GOT3 (cell line): ENCODE measurements at places on chromosomes 3 and 15.

- DNase-seq, result no peak
These were observed 143.2 kb upstream of the PRR20G start for GRCh38 chr3:127431066-127431465.

DNA sequence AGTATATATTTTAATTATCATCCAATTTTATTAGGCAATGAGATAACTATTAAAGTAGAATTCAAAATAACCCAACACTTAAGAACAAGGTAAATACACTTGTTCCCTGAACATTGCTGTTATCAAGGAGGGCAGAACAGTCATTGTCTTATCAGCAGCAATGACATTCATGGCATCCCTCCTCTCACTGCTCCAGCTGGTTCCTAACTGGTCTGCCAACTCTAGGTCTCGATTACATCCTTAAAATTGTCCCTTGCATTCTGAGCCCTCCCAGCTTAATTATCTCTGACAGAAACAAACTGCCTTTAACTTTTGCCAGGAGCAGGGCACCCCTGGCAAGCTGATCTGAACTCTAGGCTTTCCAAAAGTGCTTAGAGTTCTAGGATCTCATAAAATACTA is 14.0 kb upstream of the DYNC1LI1 start:
- no peak for DNase-seq

DNA sequence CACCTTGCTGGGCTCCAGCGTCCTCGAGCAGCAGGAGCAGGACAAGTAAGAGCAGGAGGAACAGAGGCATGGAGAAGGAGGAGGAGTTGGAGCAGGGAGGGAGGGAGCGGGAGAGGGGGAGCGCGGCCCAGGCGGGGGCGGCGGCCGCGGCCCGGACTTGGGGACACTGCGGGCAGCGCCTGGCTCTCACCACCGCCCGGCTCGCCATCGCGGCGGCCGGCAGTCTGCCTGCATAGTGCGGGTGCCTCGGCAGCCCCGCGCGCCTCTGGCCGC is 440 bp downstream of the DCBLD2 start:
- no peak for DNase-seq

- no peak for DNase-seq
These were observed 36.7 kb downstream of the SRP14 start for GRCh38 chr15:40002295-40002694.

- DNase-seq, result no peak
These were observed 37.9 kb downstream of the SLC9A9 start for GRCh38 chr3:143810166-143810952.

DNA sequence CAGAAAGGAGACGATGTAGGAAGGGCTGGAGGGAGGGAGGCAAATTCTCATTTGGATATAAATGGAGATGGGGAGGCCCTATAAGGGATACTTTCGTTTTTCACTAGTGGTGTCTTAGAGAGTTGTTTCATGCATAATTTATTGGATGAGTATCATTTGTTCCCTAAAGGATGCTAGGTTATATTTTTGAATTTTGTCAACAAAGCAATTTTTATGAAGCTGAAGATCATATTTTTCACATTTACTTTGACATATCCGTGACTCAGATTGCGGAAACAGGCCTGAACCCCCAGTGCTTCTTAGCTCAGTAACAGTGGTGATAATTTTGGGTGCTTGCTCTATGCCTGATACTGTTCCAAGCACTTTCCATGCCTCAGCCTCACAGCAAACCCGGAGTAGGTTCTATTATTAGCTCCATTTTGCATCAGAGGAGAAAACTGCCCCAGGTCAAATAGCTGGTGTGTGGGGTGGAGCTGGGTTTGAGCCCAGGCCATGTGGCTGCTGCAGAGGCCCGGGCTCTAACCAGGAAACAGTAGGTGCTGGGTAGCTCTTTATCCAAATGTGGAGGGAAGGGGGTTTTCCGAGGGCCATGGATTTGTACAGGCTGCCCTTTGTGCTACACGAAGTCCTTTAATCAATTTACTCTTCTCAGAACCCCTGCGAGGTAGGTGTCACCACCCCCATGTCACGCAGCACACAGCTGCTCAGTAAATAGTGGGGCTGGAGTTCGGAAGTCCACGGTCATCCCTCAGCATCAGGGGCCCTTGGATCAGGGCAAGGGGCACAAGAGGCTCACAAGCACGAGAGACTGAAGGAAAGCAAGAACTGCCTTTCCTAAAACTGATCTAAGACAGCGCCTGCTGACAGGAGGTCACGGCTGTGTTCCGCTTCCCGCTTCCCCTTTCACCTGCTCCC is 99.1 kb downstream of the SLC49A4 start:
- DNase-seq, result no peak

- no peak for DNase-seq
These were observed 790.1 kb upstream of the CFAP20DC start for GRCh38 chr3:59839810-59840515.
